ENCODE measurements at places on chromosomes 16 and 17. TPM values are rescaled to one million over a fixed set of nuclear protein-coding genes. Genes with fewer than 3 reads are reported as not detected.

GRCh38 chr16:64892835-64893785 lies 228.8 kb downstream of the CDH11 start:
- no peak for DNase-seq

The TUBB3 gene
- 9.5 TPM for total RNA-seq

GRCh38 chr16:30927789-30928378 lies 4.5 kb downstream of the FBXL19 start:
- DNase-seq = no peak

The ST6GALNAC2 gene
- total RNA-seq = 2.4 TPM

GRCh38 chr16:8718851-8719680 lies 44.6 kb downstream of the ABAT start:
- no peak for DNase-seq

GRCh38 chr17:50953831-50954601 lies 87.9 kb upstream of the TOB1 start:
- no peak for DNase-seq

DNA sequence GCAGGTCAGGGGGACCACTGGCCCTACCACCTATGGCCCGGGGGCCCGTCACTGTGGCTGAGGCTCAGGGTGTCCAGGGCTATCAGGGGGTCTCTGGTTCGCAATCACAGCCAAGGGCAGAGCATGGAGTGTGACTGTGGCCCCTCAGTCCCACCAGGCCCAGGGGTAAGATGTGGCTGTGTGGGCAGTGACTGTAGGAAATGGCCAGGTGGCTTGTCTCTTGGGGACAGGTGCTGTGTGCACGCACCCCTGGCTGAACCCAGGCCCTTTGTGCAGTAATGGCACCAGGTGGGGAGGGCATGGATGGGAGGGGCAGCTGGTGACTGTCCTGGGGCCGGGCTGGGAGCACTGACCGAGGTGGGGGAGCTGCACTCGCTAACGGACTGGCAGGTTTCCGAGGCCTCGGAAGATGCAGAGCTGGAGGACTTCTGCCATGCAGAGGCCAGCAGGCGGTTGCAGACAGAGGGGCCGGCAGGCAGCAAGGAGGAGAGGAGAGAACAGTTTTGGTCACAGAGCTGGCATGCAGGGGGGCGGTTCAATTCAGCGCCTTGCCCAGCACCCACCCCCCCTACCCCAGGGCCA lies 18.8 kb downstream of the IL34 start:
- no peak for DNase-seq

GRCh38 chr17:75481194-75482068 lies 25.0 kb downstream of the TMEM94 start:
- no peak for DNase-seq

GRCh38 chr17:62611728-62612127 lies 15.7 kb upstream of the MRC2 start:
- no peak for DNase-seq

GRCh38 chr16:87407511-87408112 lies 15.5 kb downstream of the MAP1LC3B start:
- no peak for DNase-seq

GRCh38 chr16:5551909-5552308 lies 454.3 kb upstream of the EEF2KMT start:
- no peak for DNase-seq

The TPSD1 gene
- total RNA-seq = 0.69 TPM

The SLC16A11 gene
- total RNA-seq = 4.5 TPM

DNA sequence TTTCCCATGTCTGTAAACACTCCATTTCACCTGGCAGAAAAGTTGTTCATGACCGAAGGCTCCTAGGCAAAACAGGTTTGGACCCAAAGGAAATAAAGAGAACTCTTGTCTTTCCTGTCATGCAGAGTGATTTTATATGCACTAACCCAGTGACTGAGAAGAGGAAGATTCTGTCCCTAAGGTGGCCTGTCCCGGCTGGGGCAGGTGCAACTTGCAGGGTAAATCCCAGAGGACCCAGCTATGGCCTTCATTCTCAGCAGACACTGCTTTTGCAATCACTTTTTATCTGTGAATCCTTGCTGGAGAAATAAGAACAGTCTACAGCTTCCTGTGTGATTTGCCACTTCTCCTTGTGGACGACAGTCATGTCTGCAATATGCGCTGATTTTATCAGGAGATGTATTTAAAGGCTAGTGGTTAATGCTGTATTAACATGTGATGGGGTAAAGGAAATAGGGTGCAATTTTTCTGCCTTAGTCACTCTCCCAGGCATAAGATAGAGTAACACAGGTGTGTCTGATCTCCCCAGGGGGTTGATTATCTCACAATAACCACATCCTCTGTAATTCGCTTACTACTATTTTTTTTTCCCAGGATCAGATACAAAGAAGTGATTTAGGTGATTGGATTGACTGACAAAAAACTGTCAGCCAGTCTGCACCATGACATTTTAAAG lies 696.8 kb upstream of the SOX9 start:
- DNase-seq = no peak

- DNase-seq = no peak
Measured at GRCh38 chr17:56434610-56435009, 158.9 kb upstream of the NOG start.

GRCh38 chr17:35089586-35090296 lies 26.2 kb upstream of the RFFL start:
- peak; percentile 18 for DNase-seq

The CCL5 gene
- 14.9 TPM for total RNA-seq
